LNCaP clone FGC (cell line): ENCODE measurements at places on chromosomes 4 and X.

- DNase-seq, result no peak
These were observed 174.0 kb upstream of the GATB start for GRCh38 chr4:151934766-151935165.

DNA sequence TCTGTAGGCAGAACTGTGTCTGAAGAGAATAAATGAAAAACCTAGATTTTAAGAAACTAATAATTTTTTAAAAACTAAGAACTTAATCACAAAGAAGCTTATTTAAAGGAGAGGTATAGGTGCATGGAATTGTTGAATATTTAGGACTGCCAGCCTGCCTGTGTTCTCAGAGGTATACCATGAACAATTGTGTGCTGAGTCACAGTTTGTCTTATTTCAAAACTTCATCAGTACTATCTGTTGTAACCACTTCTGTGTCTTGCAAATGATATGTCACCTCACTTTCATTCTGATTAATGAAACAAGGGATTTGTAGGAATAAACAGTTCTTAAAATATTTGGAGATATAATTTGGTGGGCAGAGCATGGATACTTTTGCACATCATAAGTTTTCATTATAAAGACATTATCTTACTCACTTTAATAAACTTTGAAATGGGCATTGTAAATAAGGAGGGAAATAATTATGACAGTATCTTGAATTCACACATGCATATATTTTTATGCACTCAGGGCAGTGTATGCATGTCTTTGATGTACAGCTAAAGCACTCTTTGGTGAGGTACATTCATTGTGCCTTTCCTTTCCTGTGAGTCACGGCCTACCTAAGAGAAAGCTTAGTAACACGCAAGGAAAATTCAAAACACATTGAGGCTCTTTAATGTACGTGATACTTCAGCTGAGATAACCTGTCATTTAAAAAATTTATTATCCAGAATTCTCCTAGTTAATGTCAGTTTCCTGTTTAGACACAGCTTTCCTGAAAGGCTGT, 31.7 kb downstream of the STOX2 start:
- DNase-seq, result no peak

GRCh38 chrX:139078761-139079280, 367.3 kb upstream of the FGF13 start:
- DNase-seq, result no peak

DNA sequence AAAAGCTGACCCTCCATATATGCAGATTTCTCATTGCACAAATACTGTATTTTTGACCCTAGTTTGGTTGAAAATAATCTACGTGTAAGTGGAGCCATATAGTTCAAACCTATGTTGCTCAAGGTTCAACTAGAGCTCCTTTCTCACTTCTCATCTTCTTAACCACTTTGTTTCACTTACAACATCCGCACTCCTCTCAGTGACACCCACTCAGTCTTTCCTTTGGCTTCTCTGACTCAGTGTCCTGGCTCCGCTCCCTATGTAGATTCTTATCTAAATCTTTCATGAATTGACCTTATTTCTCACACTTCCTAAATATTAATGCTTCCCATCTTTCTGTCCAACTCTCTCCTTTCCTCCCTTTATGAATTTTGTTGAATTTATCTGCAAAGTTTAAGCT, 32.9 kb upstream of the DKK2 start:
- DNase-seq, result no peak

DNA sequence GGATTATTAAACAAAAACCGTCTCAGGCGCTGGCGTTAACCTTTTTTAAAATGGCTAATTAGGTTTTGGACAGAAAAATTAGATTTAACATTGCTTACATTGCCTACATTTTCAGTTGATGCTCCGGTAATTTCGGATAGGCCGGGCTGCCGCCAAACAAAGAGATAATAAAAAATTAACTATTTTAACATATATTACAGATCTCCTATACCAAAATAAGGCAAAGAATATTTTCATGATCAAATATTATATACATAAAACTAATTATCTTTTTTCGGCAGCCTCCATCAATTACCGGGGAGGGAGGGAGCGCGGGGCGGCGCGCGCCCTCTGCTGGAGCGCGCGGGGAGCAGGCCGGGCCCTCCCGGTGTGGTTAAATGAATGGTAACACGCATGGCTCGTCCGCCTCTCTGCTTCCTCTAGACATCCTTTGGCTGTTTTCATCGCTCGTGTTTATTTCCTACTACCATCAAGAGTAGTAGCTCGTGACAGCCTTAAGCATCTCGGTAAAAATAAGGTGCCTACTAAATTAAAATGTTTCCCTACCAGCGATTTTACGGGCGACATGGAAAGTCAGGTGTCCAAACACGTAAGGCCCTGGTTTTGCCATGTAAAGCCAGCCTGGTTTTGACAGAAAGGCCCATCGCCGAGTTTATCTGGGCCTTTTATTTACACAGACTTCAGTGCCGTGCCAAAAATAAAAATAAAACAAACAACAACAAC, 52.4 kb upstream of the TMEM33 start:
- no peak for DNase-seq

DNA sequence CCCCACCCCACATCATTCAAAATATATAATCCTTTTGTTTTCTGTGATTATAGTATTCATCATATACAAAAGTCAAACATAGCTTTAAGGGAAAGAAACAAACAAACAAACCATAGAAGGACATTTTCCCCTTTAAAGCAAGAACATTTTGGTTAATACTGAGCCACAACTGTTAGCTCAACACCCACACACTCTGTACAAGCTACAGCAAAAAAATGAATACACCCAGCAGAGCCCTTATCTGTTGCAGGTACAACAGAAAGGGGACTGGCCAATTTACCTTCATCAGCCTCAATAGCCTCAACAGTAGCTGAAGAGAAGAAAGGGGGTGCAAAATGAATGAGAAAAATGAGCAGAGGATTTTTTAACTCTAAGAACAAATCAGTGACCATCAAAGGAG, 318.4 kb downstream of the PPP3CA start:
- DNase-seq, result no peak

- DNase-seq, result no peak
These were observed 430.5 kb upstream of the TRAM1L1 start for GRCh38 chr4:117515921-117516320.

GRCh38 chrX:68929332-68930150, 100.7 kb downstream of the EFNB1 start:
- no peak for DNase-seq

DNA sequence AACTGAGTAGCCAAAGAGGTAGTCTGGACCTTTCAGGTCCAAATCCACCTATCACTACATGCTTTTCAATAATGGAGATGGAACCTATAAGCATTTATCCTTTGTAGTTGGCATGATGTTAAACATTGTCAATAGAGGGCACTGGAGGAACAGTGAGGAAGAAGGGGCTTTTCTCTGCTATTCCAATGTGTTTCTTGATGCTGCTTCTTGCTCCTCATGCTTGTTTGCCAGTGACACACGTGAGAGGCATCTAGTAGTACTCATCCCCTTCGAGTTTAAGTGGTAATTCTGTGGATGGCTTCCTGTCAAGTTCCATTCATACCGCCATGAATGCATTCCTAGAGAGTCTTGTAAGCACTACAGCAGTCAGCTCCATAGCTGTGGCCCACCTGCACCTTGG, 84.0 kb downstream of the NAA11 start:
- DNase-seq, result peak; percentile 2

GRCh38 chr4:55125763-55126541, 557 bp upstream of the KDR start:
- DNase-seq, result no peak

DNA sequence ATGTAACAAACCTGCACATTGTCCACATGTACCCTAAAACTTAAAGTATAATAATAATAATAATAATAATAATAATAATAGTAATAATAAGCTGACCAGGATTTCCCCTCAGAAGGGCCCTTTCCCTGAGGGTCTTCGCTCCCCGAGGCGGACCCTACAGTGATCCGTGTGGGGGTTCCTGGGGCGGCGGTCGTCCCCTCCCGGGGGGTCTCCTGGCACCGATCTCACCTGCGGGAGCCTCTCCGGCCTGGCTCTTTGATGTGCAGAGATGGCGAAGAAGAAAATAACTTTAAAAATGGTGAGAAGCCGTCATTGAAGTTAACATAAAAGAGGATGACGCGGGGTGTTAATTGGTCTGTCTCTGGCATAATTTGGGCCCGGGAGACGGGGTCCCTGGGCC, 48.2 kb upstream of the PPP2R3B start:
- DNase-seq, result no peak

- DNase-seq, result no peak
These were observed 289.8 kb upstream of the CLNK start for GRCh38 chr4:10974371-10974770.

- no peak for DNase-seq
These were observed 478.4 kb downstream of the BCOR start for GRCh38 chrX:39619182-39620009.
